ENCODE measurements at places on chromosomes 1 and 21. TPM values are rescaled to one million over a fixed set of nuclear protein-coding genes. Genes with fewer than 3 reads are reported as not detected.

MYBPH gene
- total RNA-seq, result not detected

KRTAP10-1 gene
- total RNA-seq, result not detected

DCST2 gene
- total RNA-seq, result 1.3 TPM

- H3K4me1 ChIP-seq, result no peaks in the 10 kb centered on the region
- DNase-seq, result no peak
- H3K27ac ChIP-seq, result no peak overlapping the region
- H3K36me3 ChIP-seq, result no peaks in the 10 kb centered on the region
Observed at GRCh38 chr1:24878045-24878444, 52.0 kb downstream of the RUNX3 start.

DNA sequence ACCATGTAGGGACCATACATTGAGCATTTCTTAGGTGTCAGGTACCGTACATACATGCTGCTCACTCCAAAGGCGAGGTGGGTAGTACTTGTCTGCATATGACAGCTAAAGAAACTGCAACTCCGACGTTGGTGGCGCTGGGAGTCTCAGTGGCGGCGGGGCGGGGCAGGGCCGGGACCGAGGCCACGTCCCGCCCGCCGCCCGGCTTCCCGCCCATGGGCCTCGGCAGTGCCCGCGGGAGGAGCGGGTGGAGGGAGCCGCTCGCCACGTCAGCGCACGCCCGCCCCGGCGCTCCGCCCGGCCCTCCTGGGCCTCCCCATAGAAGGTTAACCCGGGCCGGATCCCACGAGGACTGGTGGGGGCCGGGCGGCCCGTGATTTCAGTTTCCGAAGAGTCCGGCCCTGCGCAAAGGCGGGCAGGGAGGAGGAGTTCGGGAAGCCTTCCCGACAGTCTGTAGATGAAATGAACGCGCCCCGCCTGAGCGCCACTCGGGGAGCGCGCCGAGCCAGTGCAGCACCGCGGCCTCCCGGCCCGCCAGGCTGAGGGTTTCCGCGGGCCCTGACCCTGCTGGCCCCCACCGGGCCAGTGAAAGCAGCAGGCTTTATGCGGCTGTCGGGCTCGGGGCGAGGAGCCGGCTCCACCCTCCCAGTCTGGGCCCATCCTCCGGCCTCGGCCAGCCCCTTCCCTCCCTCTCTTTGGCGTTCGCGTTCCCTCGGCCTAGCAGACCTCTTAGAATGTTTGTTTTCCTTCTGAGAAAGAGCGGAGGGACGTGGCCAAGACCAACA is 119.9 kb upstream of the JUN start:
- H3K36me3 ChIP-seq, result no peaks in the 10 kb centered on the region
- peak overlapping the region; percentile 9 for H3K27ac ChIP-seq
- peak overlapping the region; percentile 91 for H3K4me3 ChIP-seq
- peak; percentile 44 for DNase-seq

GRCh38 chr1:211323156-211324063 is 3.2 kb upstream of the TRAF5 start:
- H3K27ac ChIP-seq, result no peak overlapping the region
- no peak overlapping the region for H3K4me3 ChIP-seq
- H3K4me1 ChIP-seq, result peaks cover 32% of the 10 kb centered on the region
- no peaks in the 10 kb centered on the region for H3K27me3 ChIP-seq
- DNase-seq, result no peak

Data from T-helper 17 cell (primary cell).